ENCODE measurements at places on chromosomes 1 and 21. TPM values are rescaled to one million over a fixed set of nuclear protein-coding genes. Genes with fewer than 3 reads are reported as not detected.
A peak's percentile ranks its signal among the peaks of the same experiment; 100 is the strongest.

Gene TRIM58
- not detected for total RNA-seq

DNA sequence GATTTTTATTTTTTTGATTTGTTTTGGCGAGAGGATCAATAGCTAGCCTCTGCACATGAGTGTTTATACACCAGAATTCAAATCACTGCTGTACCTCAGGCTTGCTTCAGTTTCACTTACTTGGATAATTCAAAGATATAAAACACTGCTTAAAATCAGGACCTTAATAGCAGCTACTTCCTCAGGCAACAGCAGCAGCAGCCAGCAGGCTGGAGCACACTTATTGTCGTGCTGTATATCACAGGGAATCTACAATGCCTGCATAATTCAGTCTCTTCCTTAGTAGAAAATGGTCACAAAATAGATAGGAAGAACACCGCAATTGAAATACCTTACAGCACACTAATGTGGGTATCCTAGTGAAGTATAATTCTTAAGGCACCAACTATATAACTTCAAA lies 497.3 kb downstream of the NEGR1 start:
- no peak for DNase-seq

- DNase-seq = no peak
Observed at GRCh38 chr1:112711041-112711440, 4.1 kb downstream of the PPM1J start.

DNA sequence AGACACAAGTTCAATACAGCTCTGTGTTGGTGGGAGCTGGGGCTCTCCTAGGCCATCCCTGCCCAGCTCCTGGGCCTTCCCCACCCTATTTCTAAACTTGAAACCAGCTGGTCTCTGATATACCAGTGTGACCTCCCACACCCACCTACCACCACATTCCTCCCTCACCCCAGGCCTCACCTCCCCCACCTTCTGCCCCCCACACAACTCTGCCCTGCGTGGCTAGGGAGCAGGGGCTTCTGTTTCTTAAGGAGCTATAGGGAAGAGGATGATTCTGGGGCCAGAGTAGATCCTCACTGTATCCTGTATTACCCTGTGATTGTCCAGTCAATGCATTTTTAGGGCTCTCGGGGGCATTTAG lies 16.5 kb downstream of the NES start:
- DNase-seq = no peak

- DNase-seq = peak; percentile 30
Observed at GRCh38 chr21:41124641-41125201, 43.2 kb upstream of the BACE2 start.

Gene ACKR1
- total RNA-seq = not detected

Gene PTGFR
- total RNA-seq = 13.3 TPM

Gene SPATA45
- total RNA-seq = not detected

Gene CLCA2
- total RNA-seq = 0.51 TPM

DNA sequence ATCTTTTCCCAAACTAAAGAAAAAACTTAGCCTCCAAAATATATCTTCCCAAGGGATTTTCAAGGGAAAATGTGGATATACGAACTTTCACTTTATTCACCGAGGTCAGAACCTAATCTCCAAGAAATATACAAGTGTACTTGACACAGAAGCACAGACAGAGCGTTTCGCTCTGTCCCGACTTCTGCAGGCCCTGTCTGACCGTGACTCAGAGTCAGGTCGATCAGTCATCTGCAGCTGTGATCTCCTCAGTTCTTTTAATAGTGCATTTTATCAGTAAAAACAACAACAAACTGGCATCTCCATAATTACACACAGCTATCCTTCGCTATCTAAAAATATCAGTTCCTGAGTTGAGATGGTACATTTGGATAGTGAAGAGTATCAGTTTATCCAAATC lies 226.6 kb downstream of the TM2D1 start:
- no peak for DNase-seq

Gene NFASC
- total RNA-seq = 55.4 TPM

DNA sequence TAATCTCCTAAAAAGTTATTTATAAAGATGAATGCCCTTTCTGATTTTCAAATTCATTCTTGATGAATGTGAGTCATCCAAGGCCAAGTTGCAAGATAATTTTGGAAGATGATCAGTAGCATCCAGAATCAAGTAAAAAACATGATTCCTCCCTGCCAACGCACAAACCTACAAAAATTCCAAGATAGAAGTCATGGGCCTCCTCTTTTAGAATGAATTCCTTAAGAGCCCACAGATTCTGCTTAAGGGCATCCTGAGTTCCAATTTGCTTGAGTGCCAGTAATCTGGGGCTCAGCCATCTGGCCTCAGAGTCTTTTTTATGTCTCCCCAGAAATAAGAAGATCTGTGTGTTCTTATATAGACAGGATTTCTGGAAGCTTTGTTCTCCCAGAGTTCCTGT lies 23.2 kb upstream of the SPATA6 start:
- DNase-seq = peak; percentile 62

DNA sequence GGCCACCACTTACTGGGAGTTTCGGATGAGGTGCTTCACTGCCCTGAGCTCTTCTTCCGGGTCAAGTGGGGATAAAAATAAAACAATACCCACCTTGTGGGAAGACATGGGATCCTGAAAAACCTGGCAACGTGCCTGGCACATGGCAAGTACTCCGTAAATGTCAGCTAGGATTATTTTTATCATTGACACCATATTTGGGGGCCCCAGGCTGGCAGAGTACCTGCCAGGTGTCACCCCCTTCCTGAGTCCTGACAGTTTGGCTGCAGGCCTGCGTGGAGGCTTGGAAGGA lies 9.2 kb upstream of the EPHA2 start:
- DNase-seq = no peak

Gene CFHR4
- not detected for total RNA-seq

Gene NPHS2
- total RNA-seq = not detected

DNA sequence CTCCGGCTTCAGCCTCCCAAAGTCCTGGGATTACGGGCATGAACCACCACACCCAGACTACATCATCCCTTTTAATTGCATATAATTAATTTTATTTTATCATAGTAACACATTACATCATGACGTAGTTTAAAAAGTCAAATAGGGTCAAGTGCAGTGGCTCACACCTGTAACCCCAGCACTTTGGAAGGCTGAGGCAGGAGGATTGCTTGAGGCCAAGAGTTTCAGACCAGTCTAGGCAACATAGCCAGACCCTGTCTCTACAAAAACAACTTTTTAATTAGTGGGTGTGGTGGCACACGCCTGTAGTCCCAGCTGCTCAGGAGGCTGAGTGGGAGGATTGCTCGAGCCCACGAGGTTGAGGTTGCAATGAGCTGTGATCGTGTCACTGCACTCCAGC lies 20.7 kb downstream of the EFNA3 start:
- DNase-seq = no peak

DNA sequence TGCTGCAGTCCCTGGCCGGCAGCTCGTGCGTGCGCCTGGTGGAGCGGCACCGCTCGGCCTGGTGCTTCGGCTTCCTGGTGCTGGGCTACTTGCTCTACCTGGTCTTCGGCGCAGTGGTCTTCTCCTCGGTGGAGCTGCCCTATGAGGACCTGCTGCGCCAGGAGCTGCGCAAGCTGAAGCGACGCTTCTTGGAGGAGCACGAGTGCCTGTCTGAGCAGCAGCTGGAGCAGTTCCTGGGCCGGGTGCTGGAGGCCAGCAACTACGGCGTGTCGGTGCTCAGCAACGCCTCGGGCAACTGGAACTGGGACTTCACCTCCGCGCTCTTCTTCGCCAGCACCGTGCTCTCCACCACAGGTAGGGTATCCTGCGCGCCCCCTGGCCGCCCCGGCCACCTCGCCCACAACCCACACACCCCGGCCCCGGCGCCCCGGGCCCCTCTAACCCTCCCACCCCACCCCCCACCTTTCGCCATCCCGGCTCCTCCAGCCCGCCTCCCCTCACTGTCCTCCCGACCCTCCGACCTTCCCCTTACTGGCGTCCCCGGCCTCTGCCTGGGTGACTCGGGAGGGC lies 352 bp downstream of the KCNK1 start:
- peak; percentile 84 for DNase-seq

- no peak for DNase-seq
Observed at GRCh38 chr21:19034041-19034440, 630.5 kb upstream of the TMPRSS15 start.

DNA sequence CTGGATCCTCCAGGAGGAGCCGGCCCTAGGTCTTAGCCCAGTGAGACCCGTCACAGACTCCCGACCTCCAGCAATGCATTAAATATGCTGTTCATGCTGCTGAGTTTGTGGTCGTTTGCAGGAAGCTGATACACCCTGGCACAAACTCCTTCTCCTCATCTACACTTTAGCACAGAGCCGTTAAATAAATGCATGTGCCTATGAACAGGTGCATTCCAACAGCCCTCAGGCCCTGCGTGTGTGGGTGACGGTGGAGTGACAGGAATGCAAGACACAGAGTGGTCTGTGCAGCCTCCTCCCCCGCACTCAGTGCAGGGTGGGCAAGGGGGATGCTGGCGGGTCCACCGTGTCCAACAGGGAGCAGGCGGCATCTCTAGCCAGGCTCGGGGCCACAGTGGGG lies 106.6 kb upstream of the TMPRSS2 start:
- DNase-seq = no peak

DNA sequence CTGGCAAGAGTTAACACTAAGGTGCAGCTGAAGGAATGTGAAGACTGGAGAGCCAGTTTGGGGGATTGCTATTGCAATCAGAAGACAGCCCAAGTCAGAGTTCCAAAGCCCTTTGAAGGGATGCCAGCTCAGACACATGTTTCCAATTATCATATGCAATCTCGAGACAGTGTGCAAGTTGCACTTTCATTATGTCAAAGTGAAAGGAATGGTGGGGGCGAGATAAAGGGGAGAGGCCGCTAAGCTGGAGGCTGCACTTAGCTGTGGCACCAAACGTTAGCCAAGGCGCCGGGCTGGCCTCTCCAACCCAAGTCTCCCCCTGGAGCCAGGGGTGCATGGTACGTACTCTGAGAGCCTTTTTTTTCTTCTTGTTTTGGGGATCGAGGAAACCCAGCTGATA lies 58.0 kb downstream of the NGF start:
- peak; percentile 84 for DNase-seq

DNA sequence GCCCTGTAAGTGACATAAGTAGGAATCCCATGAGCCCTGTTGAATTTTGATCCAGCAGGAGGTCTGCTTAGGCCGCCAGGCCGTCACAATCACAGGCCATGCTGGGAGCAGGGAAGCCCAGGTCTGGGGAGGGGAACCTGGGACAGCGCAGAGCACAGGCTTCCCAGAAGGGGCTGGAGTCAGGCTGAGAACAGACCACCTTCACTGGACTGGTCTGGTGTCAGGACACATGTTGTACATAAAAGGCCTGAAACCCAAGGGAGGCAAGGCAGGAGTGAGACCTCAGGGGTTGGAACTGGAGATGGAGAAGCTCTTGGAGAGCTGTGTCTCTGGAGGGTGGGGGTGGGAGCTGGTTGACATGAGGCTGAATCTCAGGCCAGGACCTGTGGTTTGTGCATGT lies 63.3 kb upstream of the ARTN start:
- DNase-seq = no peak

DNA sequence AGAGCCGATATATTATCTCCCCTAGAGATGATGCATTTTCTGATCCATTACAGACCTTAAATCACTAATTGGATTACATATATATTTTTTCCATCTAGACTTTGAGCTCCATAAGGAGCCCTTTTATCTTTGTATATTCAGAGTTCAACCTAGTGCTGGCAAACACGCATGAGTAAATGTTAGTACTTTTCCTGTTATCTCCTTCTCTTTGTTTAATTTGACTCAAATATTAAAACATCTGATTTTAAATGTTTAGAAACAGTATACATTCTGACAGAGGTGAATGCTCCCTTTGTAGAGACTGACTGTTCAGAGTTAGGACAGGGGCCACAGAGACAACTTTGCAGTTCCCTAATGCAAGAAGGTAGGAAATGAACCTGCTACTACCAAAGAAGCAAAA lies 37.1 kb downstream of the EIF2B3 start:
- no peak for DNase-seq

GRCh38 chr1:174809755-174810280 lies 189.9 kb upstream of the CACYBP start:
- DNase-seq = no peak

DNA sequence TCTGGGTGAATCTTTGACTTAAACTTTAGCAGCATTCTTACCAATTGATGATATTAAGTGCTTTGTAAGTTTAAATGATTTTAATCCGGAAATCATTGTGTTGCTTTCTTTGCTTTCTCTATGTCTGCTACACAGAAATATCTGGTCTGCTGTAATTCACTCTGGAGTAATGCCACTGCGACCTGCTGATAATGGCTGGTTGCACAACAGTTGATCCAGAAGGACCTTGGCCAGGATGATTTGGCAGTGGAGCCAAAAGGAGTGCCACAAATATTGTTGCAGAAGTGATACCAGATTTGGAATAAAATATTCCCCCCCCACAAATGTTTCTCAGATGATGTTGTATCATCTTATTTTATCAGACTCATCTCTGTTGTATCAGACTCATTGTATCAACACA lies 2063.9 kb downstream of the MRPL39 start:
- DNase-seq = no peak

DNA sequence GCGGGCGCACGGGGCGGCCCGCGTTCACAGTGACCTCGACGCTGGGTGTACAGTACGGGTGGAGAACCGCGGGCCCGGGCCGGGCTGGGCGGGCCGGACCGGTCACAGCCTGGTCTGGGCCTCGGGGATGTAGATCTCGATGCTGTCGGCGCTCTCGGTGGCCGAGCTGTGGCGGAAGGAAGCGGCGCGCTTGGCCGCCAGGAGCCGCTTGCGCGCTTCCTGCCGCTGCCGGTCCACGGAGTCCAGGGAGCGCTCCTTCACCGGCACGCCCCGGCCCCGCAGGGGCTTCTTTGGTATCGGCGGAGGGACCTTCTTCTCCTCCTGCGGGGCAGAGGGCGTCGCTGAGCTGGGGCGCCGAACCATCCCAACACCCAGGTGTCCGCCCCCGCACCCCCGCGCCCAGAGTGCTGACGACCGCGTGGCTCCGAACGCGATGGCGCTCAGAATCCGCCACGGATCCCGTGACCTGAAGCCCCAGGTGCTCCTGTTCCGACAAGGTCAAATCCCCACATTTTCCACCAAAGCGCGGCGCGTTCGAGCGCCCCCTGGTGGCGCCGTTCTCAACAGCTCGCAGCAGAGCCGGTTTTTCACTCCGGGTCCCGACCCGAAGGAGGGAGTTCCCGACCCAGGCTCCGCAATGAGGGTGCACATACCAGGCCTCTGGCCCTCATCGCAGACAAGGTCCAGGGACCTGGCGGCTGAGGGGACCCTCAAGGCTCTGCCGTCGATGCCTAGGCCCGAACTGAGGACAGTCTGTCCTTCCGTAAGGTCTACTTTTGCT lies 6.6 kb upstream of the SMIM12 start:
- peak; percentile 78 for DNase-seq

DNA sequence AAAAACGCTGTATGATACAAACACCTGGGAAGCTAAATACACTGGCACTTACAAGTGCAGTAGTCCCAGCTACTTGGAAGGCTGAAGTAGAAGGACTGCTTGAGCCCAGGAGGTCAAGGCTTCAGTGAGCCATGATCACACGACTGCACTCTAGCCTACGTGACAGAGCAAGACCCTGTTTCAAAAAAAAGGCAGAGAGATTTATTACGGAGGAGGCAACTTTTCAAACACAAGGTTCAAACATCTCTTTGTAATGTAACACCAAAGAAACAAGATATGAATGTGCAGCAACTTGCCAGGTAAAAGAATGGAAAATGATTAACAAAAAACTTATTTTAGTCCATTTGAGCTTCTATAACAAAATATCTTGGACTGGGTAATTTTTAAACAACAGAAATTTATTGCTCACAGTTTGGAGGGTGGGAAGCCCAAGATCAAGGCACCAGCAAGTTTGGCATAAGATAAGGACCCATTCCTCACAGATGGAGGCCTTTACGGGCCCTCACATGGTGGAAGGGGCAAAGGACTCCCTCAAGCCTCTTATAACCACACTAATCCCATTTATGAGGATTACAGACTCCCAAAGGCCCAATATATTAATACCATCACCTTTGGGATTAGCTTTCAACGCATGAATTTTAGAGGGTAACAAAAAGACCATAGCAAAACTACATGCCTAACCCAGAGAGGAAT lies 73.3 kb downstream of the EVI5 start:
- no peak for DNase-seq

All from GM23248 (cell line).